ENCODE measurements at places on chromosomes 6 and 20. TPM values are rescaled to one million over a fixed set of nuclear protein-coding genes. Genes with fewer than 3 reads are reported as not detected.

The GTSF1L gene
- total RNA-seq: not detected

The TMC2 gene
- total RNA-seq: not detected

The IL17F gene
- not detected for total RNA-seq

The GLP1R gene
- total RNA-seq: not detected

The TRAPPC3L gene
- total RNA-seq: not detected

The DEFB132 gene
- not detected for total RNA-seq

The LY6G6F gene
- total RNA-seq: not detected

The PSORS1C2 gene
- not detected for total RNA-seq

The FILIP1 gene
- total RNA-seq: 0.52 TPM

The OPRM1 gene
- total RNA-seq: not detected

The ABRACL gene
- 47.1 TPM for total RNA-seq

The EGFL8 gene
- 1.9 TPM for total RNA-seq

The DLL1 gene
- total RNA-seq: 0.21 TPM
